ENCODE measurements at places on chromosomes 4 and X.
A peak's percentile ranks its signal among the peaks of the same experiment; 100 is the strongest.

- DNase-seq = no peak
These were observed 12.2 kb downstream of the ASMTL start for GRCh38 chrX:1440506-1440905.

- no peak for DNase-seq
These were observed 618.1 kb upstream of the ADGRL3 start for GRCh38 chr4:60581919-60582536.

DNA sequence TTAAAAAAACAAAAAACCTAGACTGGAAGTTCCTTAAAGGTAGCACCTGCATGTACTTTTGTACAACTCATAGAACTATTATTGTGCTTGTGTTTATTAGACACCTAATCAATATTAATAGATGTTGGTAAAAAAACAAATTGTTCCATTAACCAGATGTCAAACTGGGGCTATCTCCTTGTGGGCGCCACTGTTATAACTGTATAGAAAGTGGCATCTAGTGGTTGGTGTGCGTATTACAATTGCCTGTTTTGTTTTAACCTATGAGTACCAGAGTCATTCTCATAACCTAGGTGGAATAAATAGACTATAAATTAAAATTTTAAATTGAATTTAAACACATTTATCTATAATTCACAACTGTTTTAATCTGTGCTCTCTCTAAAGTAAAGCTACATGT is 97.4 kb downstream of the COL4A5 start:
- peak; percentile 38 for DNase-seq

DNA sequence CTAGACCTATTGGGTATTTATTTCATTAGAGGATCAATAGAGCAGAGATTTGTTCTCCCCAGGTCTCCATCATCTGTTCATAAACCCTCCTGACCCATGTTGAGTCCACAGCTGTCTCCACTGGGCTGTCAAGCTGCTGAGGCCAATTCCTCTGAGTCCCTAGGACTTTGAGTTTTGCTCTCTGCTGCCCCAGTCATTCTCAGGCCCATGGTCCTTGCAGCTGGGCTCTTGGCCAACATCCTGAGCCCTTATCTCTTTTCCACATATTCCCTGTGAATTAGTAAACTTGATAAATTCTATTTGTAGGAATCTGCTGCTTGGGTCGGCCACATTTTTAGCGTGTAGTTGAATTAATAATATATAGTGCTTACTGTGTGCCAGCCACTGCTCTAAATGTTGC is 41.9 kb downstream of the FHL1 start:
- DNase-seq = no peak

DNA sequence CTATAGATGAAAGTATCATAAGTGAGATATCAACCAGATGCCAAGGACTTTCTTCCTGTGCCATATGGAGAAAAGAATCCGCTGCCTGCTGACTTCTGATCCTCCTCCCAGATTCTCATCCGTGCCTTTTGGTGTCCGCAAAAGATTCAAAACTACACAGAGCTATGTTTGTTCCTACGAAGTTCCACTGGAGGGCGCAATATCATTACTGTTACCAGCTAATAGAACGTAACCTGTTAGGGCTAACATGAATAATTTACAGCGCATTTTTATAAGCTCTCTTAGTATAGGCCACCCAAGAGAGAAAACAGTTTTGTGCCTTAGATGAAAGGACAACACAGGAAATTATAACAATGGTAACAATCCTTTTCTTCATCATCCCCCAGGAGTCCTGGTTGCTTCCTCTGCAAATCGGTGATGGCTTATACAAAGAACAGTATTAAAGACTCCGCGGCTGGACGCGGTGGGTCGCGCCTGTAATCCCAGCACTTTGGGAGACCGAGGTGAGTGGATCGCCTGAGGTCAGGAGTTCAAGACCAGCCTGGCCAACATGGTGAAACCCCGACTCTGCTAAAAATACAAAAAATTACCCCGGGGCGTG is 22.8 kb upstream of the CENPVL3 start:
- DNase-seq = peak; percentile 46

DNA sequence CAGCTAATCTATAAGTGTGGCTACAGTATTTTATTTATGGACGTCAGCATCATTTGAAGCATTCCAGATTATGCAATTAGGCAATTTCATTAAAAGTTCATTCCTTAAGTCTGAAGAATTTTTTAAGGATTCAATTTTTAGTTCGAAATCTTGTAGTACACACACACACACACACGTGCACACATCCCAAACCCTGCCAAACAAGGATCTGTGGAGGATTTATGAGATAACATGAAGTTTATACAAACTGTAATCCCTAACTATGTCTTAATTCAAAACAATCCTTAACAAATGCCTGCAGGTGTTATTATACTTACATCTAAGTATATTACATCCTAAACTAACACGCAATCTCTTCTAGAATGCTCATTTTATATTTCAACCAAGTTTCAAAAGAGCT is 105.8 kb downstream of the ELOVL6 start:
- no peak for DNase-seq

DNA sequence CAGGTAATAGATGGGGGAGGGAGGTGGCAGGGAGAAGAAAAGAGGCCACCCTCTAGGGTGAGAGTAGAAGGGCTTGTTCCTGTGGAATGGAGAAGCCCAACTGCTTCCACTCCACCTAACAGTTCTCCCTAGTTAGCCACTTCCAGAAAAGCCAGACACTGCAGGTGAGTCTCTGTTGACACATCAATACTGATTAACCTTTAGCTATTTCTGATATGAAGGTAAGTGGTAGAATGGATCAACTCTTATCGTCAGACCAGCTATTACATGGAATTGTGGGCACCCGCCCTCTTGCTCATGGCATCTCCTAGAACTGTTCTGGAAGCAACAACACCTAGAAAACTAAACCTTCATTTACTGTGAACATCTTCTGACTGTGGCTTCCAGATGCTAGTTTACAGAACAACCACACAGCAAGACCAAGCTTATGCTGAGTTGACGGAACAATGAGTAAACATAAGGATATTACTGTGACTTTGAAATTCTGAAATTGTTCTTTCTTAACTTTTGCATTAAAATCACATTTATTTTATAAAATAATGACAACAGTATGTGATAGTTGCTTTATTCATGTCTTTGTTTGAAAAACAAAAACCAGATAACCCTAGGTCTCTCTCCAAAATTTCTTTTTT is 44.7 kb downstream of the ANXA3 start:
- no peak for DNase-seq

GRCh38 chr4:184250795-184251669 is 33.4 kb upstream of the ENPP6 start:
- DNase-seq = peak; percentile 54

DNA sequence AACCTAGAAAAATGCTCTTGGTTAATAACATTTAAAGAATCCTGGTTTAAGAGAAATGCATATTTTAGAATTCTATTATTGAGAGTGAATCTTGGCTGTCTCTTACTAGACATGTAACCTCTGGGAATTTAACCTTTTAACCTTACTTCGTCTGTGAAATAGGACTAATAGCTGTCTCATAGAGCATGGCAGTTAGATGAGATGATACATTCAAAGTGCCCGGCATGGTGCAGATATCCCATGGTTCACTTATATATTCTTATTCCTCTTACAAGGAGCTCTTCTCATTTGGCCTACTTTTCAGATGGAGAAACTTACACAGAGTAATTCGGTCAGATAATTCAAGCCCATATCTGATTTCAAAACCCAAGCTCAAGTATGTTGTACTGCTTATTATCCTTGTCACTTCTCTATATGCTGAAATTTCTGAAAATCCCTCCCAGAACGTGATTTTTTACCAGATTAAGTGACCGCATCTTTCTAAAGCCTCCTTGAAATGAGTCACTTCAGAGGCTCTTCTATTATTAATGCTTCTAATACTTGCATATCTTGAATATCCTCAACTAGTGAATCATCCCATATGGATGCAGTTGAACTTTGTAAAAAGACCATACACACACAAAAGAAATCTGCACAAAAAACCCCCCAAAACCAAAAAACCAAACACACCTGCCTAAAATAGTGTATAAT is 4.9 kb downstream of the CDKN2AIP start:
- peak; percentile 88 for DNase-seq

DNA sequence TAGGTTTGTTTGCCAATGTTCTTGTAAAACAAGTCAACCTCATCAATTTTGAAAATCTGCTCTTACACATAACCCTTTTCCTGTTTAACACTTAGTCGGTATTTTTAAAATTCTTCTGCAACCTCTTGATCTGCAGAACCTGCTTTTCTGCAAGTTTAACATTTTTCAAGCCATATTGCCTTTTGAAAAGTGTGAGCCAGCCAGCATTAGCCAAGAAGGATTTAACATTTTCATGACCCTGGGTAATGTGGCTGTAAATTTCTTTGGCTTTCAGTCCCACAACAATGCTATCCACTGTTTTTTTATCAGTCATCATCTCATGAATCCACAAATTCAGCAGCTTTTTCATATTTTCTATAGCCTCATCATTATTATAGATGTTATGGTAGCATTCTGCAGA is 956.5 kb downstream of the FAT4 start:
- DNase-seq = peak; percentile 18

GRCh38 chrX:105821471-105822121 is 743 bp upstream of the NRK start:
- peak; percentile 75 for DNase-seq

- DNase-seq = peak; percentile 64
These were observed 14.6 kb downstream of the SMIM20 start for GRCh38 chr4:25928379-25929297.

- no peak for DNase-seq
These were observed 13.3 kb downstream of the SLC2A9 start for GRCh38 chr4:10007793-10008608.

- DNase-seq = peak; percentile 43
These were observed 2.2 kb downstream of the SLAIN2 start for GRCh38 chr4:48343551-48343950.

DNA sequence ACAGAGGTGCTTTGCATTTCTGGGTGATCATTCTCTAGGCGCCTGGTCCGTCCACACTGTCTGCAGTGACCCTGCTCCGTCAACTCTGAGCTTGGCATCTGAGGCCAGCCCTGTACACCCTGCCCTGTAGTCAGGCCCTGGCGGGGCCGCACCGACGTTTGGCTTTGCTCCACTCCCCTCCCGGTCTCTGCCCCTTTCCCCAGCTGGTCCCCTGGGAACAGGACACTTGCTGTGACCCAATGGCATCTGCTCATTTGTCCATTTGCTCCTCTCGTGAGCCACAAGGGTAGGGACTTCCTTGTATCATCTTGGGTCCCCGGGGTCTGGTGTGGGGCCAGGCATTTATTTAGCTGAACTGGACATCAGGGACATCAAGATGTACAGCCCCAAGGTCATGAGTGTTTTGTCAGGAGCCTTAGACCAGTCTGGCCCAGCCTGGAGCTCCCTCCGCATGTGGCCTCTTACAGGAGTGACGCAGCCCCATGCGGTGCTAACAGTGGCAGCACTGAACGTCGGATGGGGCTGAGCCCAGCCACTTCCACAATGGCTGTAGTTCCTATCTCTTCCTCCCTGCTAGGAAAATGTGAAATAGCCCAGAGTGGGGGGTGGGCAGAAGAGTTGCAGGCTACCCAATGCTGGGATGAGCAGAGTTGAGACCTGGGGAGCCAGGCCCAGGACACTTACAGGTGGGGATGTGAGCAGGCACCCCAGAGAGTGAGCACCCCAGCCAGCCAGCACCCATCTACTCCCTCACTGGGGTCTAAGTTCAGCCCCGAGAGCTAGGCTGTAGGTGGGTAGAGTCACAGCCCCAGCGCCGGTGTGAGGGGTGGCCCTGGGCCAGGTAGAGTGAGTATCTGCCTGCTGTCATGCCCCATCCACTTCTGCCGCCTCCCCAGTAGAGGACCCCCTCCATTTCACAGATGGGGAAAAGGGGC is 2.0 kb upstream of the SH3BP2 start:
- no peak for DNase-seq

DNA sequence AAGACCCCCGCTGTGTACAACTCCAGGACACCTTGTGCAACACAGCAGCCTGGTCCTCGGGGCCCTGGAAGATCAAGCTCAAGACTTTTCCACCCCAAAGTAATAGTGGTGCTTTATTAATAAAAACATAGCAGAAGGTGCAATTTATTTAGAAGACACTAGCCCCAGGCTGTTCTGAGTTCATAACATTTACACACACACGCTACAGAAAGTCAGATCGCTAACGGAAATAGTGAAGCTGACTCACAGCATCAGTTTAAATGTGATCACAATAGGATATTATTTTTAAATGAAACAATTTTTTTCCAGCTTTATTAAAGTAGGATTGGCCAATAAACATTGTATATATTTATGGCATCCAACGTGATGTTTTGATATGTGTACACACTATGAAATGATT is 141.0 kb downstream of the STK32B start:
- no peak for DNase-seq

- DNase-seq = peak; percentile 75
These were observed 213.1 kb upstream of the FAT1 start for GRCh38 chr4:186936496-186937375.
